Epithelial cell of umbilical artery (primary cell): ENCODE measurements at places on chromosomes 7 and 10. TPM values are rescaled to one million over a fixed set of nuclear protein-coding genes. Genes with fewer than 3 reads are reported as not detected.

The SLC18A2 gene
- not detected in 2 replicates for total RNA-seq

The FAM25G gene
- not detected in 2 replicates for total RNA-seq

The KCP gene
- total RNA-seq = under 0.01 TPM in 1 of 2 replicates, not detected in the other

The BTBD16 gene
- not detected in 2 replicates for total RNA-seq

The SLC39A12 gene
- under 0.01 TPM in 1 of 2 replicates, not detected in the other for total RNA-seq

The EBF3 gene
- under 0.01 and 0.15 TPM in 2 replicates for total RNA-seq
